ENCODE measurements at places on chromosomes 5 and 9. TPM values are rescaled to one million over a fixed set of nuclear protein-coding genes. Genes with fewer than 3 reads are reported as not detected.

GRCh38 chr5:180201051-180201987 is 7.7 kb downstream of the RASGEF1C start:
- no peaks in the 10 kb centered on the region for H3K36me3 ChIP-seq
- no peak overlapping the region for H3K4me3 ChIP-seq
- H3K27ac ChIP-seq: no peak overlapping the region
- peak; percentile 90 for DNase-seq

GRCh38 chr5:83540783-83541182 is 69.2 kb downstream of the VCAN start:
- DNase-seq: no peak
- peaks cover 57% of the 10 kb centered on the region for H3K36me3 ChIP-seq
- no peak overlapping the region for H3K4me3 ChIP-seq
- no peak overlapping the region for H3K27ac ChIP-seq
- H3K27me3 ChIP-seq: no peaks in the 10 kb centered on the region
- no peaks in the 10 kb centered on the region for H3K4me1 ChIP-seq

DNA sequence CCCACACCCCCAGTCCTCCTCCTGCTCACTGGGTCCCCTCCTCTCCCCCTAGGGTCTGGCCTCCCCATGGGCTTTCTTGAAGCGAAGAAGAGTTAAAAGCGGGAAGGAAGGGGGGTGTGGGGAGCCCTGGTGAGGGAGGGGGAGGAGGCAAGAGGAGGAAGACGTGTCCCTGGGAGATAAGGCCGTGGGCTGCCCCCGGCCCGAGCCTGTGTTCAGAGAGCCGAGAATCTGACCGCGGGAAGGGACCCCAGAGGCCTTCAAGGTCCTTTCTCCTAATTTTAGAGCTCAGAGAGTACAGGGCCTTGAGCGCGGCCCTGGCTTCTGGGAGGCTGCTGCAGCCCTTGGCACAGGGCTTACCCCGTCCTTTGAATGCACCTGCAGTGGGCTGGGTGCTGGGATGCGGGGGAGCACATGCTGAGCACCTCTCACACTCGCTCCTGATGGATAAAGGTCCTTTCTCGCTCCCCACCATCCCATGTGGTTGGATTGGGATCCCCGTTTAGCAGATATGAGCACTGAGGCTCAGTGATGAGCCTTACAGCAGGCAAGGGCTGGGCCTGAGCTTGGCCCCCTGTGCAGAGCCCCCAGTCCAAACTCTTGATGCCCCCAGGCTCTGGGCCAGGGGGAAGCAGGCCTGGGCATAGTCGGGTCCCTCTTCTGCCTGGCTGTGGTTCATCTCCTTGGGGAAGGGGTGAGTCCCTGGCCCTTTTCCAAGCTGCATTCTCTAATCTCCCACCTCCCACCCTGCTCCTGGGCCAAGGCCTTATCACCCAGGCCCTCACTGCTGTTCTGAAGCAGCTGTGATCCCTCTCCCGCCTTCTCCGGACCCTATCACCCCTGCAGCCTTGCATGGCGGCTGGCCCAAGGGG is 5.9 kb downstream of the GFI1B start:
- no peak overlapping the region for H3K4me3 ChIP-seq
- H3K4me1 ChIP-seq: no peaks in the 10 kb centered on the region
- H3K27ac ChIP-seq: no peak overlapping the region
- H3K27me3 ChIP-seq: peaks cover 10% of the 10 kb centered on the region
- DNase-seq: no peak
- no peaks in the 10 kb centered on the region for H3K36me3 ChIP-seq

DNA sequence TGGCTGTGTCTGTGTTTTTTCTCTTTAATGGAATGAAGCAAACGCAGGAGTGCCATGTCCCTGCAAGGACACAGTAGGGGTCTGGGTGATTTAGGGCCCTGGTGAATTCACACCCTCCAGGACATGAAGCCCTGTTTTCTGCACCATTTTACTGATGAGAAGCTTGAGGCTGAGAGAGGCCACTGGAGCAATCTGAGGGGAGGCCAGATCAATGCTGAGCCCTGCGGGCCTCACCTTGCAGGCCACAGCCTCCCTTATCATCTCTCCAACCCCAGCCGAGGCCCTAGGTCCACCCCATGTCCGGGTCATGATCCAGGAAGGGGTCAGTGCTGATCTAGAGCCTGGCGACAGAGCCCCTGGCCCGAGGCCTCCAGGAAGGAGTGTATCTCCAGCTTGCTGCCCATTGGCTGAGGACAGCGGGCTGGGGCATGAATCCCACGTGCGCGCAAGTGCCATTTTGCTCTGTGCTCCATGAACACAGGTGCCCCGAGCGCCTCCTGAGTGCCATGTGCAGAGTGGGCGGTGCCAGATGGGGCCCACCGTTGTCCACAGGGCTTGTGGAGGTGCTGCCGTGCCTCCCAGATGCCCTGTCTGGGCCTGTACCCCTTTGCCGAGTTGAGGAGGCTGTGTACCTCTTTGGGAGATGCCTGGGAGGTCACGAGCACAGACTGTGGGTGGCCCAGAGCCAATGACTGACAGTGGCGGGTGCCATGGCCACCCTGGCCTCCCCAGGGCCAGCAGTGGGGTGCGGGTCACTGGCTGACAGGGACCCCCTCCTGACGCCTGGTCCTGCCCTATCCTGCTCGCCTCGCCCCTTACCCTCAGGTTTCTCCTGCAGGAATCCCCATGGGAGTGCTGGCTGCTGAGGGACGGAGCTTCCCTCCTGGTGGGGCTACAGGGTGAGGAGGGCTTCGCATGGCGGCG is 32.3 kb upstream of the LPCAT1 start:
- H3K27ac ChIP-seq: no peak overlapping the region
- DNase-seq: no peak
- H3K4me3 ChIP-seq: no peak overlapping the region
- no peaks in the 10 kb centered on the region for H3K4me1 ChIP-seq

- peaks cover 21% of the 10 kb centered on the region for H3K36me3 ChIP-seq
- H3K27ac ChIP-seq: peak overlapping the region; percentile 95
Measured at GRCh38 chr5:34684281-34684979, 28.3 kb downstream of the RAI14 start.

DNA sequence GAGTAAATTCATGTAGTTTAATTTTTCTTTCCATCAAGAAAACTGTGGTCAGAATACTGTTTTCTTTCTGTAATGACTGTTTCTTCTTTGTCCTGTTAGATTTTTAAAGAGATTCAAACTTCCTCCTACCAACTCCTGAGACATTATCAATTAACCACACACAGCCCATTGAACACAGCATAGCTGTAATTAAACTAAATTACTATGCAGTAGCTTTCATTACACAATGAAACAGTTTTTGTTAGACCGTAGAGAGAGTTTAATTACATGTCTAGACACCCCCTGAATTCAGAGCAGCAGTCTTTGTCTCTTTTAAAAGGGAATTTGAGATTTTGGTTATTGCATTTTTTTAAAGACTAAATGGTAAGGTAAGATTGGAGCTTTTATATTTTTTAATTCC is 77.5 kb downstream of the STARD4 start:
- H3K27ac ChIP-seq: no peak overlapping the region
- H3K4me1 ChIP-seq: no peaks in the 10 kb centered on the region
- DNase-seq: no peak
- H3K4me3 ChIP-seq: no peak overlapping the region
- no peaks in the 10 kb centered on the region for H3K27me3 ChIP-seq

- H3K36me3 ChIP-seq: no peaks in the 10 kb centered on the region
- no peak for DNase-seq
- H3K4me1 ChIP-seq: no peaks in the 10 kb centered on the region
- H3K27me3 ChIP-seq: no peaks in the 10 kb centered on the region
- no peak overlapping the region for H3K4me3 ChIP-seq
- H3K27ac ChIP-seq: no peak overlapping the region
Measured at GRCh38 chr9:137970686-137971476, 93.3 kb downstream of the CACNA1B start.

DNA sequence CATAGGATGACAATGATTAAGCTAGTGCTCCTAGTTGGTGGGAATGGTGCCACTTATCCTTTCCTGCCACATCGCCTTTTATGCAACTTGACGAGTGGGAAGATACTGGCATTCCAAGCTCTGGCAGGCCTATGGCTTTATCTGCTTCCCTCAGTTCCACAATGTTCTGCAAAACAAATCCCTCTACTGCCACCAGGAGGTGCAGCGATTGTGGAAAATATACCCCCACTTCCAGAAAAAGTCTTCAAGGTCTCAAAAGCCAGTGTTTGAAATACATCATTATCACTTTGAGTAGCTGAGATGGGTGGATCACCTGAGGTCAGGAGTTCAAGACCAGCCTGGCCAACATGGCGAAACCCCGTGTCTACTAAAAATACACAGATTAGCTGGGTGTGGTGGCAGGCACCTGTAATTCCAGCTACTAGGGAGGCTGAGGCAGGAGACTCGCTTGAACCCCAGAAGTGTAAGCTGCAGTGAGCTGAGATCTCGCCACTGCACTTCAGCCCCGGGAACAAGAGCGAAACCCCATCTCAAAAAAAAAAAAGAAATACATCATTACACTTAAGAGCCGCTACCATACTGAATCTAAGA is 3.4 kb downstream of the CLINT1 start:
- H3K27me3 ChIP-seq: no peaks in the 10 kb centered on the region
- peak; percentile 90 for DNase-seq
- H3K27ac ChIP-seq: no peak overlapping the region
- no peaks in the 10 kb centered on the region for H3K4me1 ChIP-seq

- peak overlapping the region; percentile 86 for H3K27ac ChIP-seq
- H3K4me1 ChIP-seq: peaks cover 38% of the 10 kb centered on the region
- no peaks in the 10 kb centered on the region for H3K27me3 ChIP-seq
- no peak for DNase-seq
- peaks cover 78% of the 10 kb centered on the region for H3K36me3 ChIP-seq
Measured at GRCh38 chr5:151150471-151151262, 6.9 kb downstream of the ANXA6 start.

DNA sequence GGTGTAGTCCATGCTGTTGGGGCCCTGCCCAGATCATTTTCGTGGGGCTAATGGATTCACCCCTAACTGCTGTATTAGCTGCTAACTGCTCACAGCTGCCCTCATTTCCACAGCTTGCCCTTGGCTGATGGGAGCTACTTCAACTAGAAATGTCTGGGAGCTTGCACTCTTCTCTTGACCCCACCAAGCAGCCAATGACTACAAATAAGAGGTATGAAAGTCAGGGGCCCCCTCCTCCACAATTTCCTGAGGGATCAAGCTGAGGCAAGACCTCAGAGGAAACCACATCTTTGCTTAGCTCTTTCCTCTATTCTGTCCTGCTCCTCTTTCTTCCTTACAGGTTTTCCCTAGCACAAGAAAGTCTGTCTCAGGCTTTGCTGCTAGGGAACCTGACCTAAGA is 397.5 kb downstream of the MLLT3 start:
- no peak overlapping the region for H3K4me3 ChIP-seq
- H3K27me3 ChIP-seq: no peaks in the 10 kb centered on the region
- no peaks in the 10 kb centered on the region for H3K36me3 ChIP-seq
- H3K4me1 ChIP-seq: no peaks in the 10 kb centered on the region

DNA sequence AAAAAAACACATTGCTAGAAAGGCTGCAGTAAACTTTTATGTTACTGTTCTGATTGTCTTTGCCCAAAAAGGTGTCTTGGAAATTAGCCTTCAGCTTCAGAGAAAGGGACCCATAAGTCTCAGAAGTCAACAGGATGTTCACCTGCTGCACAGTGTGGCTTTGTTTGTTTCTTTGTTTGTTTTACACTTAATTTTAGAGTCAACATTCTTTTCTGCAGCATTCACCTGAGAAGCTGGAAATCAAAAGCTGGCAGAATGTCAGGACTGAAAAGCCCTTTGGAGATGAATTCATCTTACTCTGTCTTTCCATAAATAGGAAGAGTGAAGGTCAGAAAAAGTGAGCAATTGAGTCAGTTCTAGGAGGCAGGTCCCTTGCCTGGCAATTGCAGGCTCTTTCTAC is 170.0 kb downstream of the PAPPA start:
- H3K4me1 ChIP-seq: peaks cover 12% of the 10 kb centered on the region
- DNase-seq: no peak

DNA sequence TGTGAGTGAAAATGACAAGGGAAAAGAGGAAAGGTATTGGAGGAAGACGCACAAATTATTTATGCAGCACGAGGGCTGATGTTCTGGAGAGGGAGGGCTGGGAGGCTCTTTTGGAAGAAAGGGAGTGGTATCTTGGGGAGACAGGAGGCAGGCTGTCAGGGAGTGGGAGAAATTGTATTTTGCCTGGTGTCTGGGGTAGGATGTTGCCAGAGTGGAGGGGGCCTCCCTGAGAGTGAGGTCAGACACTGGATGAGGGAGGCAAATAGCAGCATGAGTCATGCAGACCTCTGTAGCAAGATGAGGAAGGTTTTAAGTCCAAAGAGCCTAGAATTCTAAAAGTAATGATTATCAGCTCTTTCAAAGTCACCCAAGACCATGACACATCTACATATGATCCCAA is 158.0 kb downstream of the DMRT2 start:
- no peaks in the 10 kb centered on the region for H3K27me3 ChIP-seq
- no peaks in the 10 kb centered on the region for H3K4me1 ChIP-seq
- no peak for DNase-seq
- H3K27ac ChIP-seq: no peak overlapping the region
- H3K4me3 ChIP-seq: no peak overlapping the region

DNA sequence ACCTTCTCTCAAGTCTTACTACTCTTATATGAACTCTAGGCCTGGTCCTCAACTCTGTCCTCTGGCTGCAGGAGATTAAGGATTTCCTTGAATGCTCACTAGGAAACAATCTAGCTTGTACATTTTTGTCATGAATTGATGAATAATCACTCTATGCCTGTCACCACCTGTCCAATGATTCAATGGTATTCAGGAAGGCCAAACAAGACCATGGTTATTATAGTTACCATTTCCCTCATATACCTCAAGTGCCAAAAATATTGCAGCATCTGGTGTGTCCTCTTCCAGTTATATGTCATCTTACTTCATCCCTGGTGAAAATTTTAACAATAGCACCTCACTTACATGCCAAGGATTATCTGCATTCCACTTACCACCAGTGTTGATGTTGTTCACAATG is 179.0 kb upstream of the MOCS2 start:
- H3K4me1 ChIP-seq: peaks cover 9% of the 10 kb centered on the region
- H3K4me3 ChIP-seq: no peak overlapping the region
- H3K27me3 ChIP-seq: no peaks in the 10 kb centered on the region
- no peak overlapping the region for H3K27ac ChIP-seq
- H3K36me3 ChIP-seq: no peaks in the 10 kb centered on the region

DNA sequence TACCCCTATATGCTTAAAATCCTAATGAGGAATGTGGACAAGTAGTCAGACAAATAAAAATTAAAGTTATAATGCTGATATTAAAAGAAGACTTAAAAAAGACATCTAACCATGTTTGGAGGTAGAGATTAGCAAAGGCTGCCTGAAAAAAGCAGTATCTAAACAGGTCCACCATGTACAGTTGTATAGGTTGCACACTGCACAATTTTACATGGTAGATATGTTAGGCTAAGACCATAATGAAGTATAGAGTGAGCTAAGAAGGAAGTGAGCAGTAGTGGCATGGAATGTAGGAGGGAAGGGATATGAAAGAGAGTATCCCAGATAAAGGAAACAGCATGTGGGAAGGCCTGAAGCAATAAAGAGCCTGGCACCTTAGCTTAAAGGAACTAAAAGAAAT is 51.1 kb downstream of the MAMDC2 start:
- no peaks in the 10 kb centered on the region for H3K36me3 ChIP-seq
- no peaks in the 10 kb centered on the region for H3K27me3 ChIP-seq
- no peak for DNase-seq
- H3K4me1 ChIP-seq: peaks cover 8% of the 10 kb centered on the region
- H3K27ac ChIP-seq: no peak overlapping the region

The TAS2R1 gene
- total RNA-seq: not detected

The PLPP1 gene
- 100 TPM for total RNA-seq

The ORM2 gene
- total RNA-seq: not detected

All from endodermal cell (in vitro differentiated cells).